Stimulated activated CD4-positive, alpha-beta T cell treated with anti-CD3 and anti-CD28 coated beads, Interleukin-4, amount 100 ng/mL, for 48 hours (primary cell): ENCODE measurements at places on chromosomes 6 and 20.
A peak's percentile ranks its signal among the peaks of the same experiment; 100 is the strongest.

GRCh38 chr6:17771609-17772008, 64.9 kb upstream of the NUP153 start:
- DNase-seq = no peak

GRCh38 chr6:14354919-14355572, 237.5 kb downstream of the CD83 start:
- DNase-seq = peak; percentile 26

- DNase-seq = no peak
These were observed 42.6 kb downstream of the RBM38 start for GRCh38 chr20:57433657-57434389.

DNA sequence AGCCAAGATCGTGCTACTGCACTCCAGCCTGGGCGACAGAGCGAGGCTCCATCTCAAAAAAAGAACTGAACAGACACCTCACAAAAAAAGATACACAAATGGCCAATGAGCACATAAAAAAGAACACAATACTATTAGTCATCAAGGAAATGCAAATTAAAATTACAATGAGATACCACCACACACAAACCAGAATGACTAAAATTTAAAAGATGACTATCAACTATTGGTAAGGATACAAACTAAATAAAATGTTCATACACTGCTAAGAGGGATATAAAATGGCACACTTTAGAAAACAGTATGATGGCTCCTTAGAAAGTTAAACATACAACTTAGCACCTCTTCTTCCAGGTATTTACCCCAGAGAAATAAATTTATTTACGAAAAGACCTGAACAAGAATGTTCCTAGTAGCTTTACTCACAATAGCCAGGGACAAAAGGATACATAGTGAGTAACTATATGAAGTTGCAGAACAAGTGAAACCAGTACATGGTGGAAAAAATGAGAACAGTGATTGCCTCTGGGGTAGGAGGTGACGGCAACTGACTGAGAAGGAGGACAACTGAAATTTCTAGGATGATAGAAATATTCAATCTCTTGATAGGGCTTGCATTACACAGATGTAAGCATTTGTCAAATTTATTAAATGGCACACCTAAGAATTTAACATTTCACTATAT, 53.2 kb downstream of the FAM8A1 start:
- no peak for DNase-seq

DNA sequence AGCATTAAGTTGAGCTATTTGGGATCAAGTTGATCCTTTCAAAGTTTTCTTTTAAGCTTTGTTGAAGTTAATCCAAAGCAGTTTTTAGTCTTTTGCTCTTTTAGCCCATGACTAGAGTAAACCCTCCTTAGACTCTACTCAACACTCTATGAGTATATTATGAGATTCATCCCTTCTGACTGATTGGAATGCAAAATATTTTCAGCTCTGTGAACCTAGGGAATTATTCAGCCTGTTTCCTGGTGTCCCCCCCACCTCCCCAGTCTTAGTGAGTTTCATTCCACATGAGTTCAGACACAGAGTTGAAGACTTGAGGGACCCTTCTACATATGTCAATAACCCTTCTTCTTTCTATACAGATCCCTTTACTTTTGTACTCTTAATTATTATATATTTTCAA, 413.7 kb downstream of the RFPL4B start:
- no peak for DNase-seq

DNA sequence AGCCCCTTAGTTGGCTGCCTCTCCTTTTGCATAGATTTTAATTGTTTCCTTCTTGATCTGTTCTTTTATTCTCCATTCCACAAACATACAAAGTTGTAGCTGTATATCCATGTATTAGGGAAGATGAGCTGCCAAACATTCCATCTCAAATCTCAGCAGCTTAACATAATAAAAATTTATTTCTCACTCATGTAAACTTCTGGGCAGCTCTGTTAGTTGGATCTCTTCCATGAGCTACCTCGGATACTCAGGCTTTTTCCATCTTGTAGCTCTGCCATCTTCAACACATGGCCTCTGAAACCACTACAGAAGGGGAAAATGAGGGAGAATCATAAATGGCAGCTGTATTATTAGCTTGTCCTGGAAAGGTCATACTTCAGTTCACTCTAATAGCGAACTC, 149.4 kb upstream of the BMP2 start:
- no peak for DNase-seq

- DNase-seq = peak; percentile 56
These were observed 108.7 kb downstream of the NCOA3 start for GRCh38 chr20:47610247-47610944.

- no peak for DNase-seq
These were observed 57.9 kb downstream of the FRK start for GRCh38 chr6:116002756-116003155.
